ENCODE measurements at places on chromosomes 2 and 18.

DNA sequence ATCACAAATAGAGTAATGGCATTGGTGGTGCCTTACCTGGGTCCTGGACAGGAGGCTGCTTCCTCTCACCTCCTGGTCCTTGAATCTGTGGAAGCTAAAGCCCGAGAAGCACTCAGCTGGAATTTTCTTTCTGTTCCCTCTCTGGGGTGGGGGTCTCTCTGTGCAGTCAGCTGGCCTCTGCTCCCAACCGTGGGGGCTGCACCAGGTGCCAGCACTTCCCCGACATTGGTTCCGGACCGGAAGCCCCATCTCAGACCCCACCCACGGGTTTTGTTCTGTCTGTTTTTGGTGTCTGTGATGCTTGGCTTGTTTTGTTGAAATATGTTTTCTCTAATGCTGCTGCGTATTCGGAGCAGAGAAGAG, 154.7 kb downstream of the TWIST2 start:
- no peak for DNase-seq

GRCh38 chr2:28745876-28746275, 5.8 kb upstream of the PPP1CB start:
- no peak for DNase-seq

DNA sequence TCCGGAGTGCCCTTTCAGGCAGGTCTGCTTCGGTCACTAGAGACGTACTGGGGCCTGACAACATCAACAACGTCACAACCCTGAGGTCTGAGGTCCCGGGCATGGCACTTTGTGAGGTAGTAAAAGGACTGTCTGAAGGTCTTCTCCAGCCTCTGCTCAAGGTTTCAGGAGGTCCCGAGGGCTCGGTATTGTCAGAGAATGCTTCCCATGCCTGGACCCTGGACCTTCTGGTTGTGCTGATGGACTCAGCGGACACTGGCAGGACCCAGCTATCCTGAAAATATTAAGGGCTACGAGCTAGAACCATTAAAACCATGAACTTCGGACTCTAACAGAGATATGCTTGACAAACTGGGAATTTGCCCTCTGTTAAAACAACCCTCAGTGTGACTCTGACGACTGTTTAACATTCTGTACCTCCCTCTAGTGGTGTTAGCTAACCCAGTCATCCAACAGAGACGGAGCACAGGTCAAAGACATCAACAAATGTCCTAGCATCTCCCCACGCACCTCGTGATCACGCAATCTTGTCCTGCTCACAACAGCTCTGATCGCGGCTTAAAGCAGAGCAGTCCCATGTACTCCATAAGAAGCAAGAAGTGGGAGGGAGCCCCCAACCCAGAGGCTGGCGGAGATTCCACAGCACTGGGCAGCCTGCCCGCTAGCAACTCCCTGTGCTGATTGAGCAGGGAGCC, 96.5 kb downstream of the CCDC93 start:
- no peak for DNase-seq

DNA sequence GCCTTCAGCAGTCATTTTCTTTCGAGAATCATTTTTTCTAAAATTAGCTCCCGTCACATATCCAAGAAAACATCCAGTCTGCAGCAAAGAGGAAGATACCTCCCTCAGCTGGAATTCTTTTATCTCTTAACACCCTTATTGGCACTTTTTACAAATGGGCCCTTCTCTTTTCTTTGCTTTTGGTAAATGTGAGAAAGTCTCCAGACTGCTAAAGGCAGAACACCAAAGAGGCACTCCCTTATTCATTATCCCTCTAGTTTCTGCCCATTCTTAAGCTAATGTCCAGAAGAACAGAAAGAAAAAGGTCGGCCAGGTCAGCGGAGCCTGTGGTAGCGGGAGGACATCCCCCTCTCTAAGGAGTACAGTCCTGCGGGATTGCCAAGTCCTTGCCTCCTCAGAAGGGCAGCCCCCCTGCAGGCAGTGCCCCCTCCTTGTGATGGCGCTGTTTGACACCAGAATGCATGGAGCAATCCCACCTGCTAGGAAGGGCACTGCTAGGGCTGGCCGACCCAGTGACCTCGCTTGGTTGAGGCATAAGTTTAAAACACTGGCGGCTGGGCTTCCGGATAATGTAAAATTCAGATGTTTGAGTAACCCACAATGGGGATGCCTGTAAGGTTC, 34.0 kb downstream of the ST6GAL2 start:
- DNase-seq: no peak

- DNase-seq: no peak
Measured at GRCh38 chr18:58157237-58157636, 113.2 kb downstream of the NEDD4L start.
